ENCODE measurements at places on chromosomes 13 and 19.

DNA sequence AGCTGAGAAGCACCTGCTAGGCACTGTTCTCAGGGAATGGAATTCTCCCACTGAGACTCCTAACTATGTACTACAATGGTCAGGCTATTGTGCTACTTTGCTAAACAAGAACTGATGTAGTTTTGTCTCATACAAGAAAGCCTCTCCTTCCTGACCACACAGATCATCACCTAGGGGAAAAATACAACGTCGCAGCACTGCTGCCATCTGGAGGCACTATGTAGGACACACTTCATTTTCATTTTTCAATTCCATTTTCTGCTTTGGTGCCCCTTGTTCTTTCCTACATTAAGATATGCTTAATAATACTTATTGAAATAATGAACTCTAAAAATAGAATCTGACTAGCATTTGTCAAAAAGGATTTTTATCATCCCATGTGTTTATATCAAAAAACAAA is 21.1 kb downstream of the PROSER1 start:
- no peak for DNase-seq

DNA sequence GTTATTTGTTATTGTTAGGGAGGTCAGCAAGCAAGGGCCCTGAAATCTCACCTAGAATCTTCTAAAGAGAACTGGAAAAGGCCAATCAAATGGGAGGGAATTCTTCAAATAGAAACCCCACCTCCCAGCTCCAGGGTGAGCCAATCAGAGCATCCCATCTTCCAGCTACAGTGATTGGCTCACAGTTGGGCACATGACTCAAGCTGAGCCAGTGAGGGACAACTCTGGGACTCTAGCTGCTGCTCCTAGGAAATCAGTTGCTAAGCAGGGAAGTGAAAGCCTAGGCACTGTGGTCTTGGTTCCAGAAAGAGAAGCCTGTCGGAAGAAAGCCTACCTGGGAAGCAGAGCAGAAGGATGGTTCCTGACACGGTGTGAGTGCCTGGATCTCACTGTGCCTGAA is 13.4 kb downstream of the TM6SF2 start:
- DNase-seq, result no peak

- DNase-seq, result no peak
Observed at GRCh38 chr13:78971355-78972025, 312.5 kb upstream of the OBI1 start.

DNA sequence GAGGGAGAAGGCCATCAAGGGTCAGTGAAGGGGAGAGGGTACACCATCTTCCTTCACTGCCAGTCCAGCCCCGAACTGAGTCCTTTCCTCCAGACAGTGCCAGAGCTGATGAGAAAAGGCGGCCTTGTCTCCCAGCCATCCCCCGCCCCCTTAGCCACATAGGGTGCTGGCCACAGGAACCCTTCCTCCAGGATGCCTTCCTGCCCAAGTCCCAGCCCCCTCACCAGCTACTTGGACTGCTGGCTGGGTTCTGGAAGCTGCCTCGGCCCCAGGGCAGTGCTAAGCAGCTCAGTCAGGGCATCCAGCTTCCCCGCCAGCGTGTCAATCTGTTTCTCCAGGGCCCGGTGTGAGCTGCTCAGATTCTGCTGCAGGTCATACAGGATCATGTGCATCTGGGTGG is 12.6 kb upstream of the SMG9 start:
- no peak for DNase-seq

GRCh38 chr19:44845286-44845611 is 848 bp upstream of the NECTIN2 start:
- no peak for DNase-seq

DNA sequence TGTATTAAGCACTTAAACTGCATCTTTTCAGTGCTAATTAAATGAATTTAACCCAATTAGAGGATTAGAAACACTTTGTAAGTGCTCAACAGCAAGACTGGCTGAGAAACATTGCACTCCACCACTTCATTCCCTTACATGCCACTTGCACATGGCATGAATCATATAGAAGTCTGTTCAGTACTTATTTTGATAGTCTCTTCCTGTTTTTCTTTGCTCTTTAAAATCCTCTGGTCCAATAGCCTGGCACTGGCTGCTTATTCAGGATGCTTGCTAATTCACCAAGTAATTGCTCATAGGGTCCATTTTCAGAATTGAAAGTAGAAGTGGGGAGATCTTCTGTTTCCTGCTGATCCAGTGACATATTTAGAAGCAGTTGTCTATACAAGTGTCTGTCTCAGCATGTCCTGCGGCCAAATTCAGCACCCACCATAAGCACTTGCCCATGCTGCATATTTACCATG is 900.1 kb downstream of the PCDH9 start:
- DNase-seq, result no peak

DNA sequence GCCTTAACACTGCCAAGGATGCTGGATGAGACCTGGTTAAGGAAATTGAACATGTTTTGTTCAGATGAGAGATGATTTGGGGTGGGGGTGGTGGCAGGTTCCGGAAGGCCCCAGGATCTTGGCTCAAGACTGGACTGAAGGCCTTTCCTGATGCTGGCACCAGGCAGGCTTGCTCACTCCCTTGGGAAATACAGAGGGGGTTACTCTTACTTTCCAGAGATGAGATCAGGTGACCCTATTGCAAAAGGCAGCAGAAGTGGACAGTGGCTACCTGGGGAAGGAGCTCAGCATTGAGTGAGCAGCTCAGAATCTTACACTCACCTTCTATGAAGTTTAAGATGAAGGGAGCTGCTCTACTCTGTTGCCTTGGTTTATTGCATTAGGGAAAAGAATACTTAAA is 10.8 kb downstream of the GATAD2A start:
- DNase-seq, result no peak

- no peak for DNase-seq
Observed at GRCh38 chr13:22086597-22087330, 415.9 kb downstream of the FGF9 start.

DNA sequence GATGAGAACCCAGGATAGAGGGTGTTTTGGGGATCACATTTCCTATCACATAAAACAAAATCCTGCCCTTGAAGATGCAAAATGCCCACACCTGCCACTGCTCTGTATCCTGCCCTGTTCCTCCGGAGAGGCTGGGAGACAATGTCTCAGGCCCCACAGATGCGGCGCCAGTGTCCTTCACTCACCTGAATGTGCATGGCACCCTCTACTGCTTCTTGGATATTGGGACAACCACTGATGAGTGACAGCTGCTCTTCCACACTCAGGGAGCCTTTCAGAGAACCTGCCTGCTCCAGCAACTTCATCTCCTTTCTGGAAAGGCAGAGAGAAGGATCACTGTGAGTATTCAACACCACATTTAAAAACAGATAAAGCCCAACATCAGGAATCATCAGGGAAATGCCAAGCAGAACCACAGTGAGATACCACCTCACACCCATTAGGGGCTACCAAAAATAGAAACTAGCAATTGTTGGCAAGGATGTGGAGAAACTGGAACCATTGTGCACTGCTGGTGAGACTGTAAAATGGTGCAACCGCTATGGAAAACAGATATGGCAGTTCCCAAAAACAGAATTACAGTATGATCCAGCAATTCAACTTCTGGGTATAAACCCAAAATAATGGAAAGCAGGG is 36.4 kb downstream of the CRYL1 start:
- DNase-seq, result no peak

DNA sequence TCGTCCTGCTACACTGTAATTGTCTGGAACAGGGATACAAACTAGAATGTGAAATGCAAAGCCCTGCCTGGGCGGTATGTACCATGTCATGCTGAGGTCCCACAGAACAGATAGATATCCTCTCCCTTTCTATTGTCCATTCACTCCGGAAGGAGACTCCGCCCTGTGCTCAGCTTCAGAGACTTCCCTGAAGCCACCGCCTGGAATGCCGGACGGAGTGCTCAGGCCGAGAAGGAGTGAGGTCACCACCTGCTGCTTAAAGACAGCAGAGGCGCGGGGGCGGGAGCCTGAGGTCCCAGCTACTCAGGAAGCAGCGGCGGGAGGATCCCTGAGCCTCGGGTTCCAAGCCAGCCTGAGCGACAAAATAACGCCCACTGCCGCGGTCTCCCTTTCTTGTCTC is 890 bp upstream of the ZNF611 start:
- DNase-seq, result no peak

- no peak for DNase-seq
Observed at GRCh38 chr13:112150352-112150751, 83.4 kb downstream of the SOX1 start.

GRCh38 chr13:19985219-19985556 is 26.7 kb downstream of the ZMYM2 start:
- no peak for DNase-seq

DNA sequence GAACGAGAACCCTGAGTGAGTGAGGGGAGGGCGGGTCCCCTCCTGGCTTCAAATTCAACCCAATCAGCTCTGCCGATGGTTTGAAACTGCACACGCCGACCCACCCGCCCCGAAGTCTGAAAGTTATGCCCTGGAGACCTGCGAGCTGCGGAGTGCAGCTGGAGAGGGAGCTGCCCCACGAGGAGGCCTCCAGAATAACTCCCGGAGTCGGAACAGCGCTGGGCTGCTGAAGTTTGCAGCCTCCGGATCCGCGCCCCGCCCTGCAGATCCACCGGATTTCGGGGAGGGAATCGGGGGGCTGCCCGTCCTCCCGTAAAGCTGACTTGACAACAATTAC is 7.0 kb downstream of the POU4F1 start:
- DNase-seq, result no peak

DNA sequence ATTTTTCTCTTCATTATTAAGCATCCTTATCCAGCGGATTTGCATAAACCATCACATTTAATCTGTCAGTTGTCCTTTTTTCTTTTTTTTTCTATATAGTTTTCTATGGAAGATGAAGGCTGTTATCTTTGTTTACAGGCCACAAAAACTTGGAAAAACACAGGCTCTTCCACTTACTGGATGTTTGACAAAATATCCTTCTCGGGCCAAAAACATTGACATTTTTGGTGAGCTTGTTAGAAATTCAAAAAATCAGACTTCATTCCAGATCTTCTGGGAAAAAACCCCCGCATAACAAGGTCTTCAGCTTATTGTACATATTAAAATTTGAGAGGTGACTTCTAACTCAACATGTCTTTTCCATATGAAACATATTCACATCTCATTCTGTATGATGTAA is 13.8 kb downstream of the ZNF93 start:
- no peak for DNase-seq

GRCh38 chr19:15175609-15176008 is 25.2 kb downstream of the NOTCH3 start:
- DNase-seq, result no peak

DNA sequence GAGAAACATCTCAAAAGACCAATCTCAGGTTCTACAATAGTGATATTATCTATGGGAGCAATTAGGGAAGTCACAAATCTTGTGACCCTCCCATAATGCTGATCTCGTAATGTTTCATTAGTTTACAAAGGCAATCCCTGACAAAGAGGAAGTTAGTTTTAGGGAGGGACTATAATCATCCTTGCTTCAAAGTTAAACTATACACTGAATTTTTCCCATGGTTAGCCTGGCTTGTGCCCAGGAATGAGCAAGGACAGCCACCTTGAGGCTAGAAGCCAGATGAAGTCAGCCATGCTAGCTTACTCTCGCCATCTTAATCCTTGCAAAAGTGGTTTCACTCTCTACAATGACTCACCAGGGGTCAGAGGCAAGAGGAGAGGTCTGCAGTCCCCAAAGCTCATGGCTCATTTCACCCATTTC is 5.4 kb downstream of the CEACAM3 start:
- no peak for DNase-seq

DNA sequence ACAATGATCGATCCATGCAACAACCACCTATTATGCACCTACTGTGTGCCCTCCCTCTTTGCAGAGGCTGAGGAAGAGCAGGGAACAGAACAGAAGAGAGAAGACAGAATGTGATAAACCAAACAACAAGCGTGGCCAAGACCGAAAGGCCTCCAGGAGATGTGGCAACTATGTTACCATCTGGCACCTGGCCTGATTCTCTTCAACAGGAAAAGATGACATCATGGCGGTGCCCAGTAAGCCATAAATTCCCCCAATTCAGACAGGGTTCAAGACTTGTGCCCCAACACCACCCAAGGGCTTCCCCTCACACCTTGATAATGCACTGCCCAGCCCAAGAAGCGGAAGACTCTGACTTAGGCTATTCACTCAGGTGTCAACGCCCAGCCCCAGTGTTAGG is 44.3 kb downstream of the SLC7A1 start:
- no peak for DNase-seq

DNA sequence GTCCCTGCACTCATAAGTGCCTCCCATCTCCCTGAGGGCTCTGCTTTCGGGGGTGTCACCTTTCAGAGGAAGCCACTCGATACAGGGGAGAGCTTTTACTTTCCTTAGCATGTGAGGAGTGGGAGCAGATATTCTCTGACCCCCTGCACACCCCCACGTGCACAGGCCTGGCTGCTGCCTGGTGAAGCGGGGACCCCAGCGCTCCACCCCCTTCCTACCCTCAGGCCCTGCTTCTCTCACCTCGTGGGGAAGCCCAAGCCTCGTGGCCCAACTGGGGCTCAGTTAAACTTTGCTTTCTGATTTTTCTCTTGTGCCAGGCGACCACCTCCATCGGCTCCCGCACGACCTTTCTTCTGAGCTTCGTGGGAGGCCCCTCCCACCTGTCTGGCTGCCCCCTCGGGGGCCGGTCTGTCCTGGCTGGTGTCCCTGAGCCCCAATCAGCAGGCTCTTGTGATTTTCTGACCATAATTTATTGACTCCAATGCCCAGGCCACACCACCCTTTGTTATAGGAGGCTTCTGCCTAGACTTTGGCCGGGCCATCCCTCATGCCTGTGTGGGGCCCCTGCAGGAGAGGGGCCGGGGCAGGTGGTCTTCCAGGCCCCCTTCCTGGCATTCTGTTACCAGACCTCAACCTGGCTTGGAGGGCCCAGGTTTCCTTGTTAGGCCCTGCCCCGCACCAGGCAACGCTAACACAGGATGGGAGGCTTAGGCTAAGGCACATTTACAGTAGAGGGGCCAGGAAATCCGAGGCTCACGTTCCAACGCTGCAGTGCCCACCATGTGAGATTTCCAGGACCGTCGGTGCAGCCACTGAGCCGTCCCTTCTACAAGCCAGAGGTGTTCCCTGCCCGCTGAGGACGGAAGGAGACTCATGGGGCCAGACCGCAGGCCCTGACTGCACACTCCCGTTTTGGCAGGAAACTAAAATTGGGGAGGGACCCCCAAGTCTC is 3.7 kb downstream of the TMED1 start:
- no peak for DNase-seq
